CD4-positive, alpha-beta T cell treated with Interleukin-15 for 4 hours (primary cell): ENCODE measurements at places on chromosomes 7 and 10.

GRCh38 chr10:62613424-62613823, 191.1 kb upstream of the ADO start:
- DNase-seq = no peak

DNA sequence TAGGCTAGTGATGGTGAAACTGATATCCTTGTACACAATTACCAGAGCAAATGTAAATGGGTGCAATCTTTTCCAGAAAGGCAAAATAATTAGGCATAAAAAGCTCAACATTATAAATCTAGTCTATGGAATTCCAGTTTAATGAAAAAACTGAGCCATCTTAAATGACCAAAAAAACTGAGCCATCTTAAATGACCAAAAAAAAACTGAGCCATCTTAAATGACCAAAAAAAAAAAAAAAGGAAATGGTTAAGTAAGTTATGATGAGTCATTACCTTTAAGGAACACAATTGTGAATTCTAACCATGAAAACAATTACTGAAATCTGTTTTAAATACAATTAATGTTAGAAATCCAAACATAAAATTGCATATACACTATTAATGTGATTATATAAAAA, 25.3 kb downstream of the USP6NL start:
- DNase-seq = no peak

GRCh38 chr7:41038211-41038610, 664.7 kb downstream of the INHBA start:
- no peak for DNase-seq

DNA sequence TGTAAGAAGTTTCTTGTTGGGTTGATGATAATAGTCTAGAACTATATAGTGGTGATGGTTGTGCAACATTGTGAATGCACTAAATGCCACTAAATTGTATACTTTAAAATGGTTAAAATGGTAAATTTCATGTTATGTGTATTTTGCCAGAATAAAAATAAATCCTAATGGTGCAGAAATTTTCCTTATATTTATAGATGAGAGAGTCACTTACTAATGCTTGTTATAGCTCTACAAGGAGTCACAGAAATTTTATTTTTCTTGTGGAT, 21.1 kb downstream of the SPAG6 start:
- no peak for DNase-seq

DNA sequence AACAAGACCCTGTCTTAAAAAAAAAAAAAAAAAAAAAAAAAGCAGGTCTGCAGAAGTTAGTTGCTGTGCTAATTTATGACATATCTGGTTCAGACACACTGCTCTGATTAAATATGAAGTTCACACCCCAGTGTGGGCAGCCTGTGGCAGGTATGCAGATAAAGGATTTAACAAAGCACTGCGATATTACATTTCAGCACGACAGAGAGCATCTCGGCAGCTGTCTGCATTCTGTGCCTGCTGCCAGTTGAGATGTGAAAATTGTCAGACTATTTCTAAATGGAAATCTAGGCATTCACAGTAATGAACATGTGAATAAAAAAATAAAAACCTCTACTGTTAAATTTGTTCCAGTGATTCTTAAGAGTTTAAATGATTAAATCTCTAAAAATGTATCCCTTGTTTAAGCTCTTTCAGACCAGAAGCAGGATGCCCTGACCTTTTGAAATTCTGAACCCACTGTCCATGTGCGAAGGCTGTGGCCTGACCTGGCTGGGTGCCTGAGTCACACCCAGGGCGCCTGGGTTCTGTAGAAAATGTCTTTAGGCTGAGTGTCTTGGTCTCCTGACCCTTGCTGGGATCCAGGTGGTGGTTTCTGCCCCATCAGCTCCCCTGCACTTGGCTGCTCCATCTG, 272.9 kb downstream of the WDR37 start:
- DNase-seq = no peak

GRCh38 chr7:22093936-22094335, 148.2 kb upstream of the CDCA7L start:
- no peak for DNase-seq

DNA sequence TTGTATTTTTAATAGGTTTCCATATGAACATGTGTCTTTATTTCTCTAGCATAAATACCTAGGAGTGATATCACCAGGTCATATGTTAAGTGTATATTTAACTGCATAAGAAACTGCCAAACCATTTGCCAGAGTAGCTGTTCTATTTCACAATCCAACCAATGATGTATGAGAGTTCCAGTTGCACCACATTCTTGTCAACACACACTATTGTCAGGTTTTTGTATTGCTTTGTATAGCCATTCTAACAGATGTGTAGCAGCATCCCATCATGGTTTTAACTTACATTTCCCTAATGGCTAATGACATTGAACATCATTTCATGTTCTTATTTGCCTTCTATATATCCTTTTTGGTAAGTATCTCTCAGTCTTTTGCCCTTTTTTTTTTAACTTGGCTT, 4.1 kb downstream of the CUZD1 start:
- no peak for DNase-seq

- no peak for DNase-seq
Measured at GRCh38 chr10:20622531-20623211, 274.4 kb downstream of the NEBL start.

DNA sequence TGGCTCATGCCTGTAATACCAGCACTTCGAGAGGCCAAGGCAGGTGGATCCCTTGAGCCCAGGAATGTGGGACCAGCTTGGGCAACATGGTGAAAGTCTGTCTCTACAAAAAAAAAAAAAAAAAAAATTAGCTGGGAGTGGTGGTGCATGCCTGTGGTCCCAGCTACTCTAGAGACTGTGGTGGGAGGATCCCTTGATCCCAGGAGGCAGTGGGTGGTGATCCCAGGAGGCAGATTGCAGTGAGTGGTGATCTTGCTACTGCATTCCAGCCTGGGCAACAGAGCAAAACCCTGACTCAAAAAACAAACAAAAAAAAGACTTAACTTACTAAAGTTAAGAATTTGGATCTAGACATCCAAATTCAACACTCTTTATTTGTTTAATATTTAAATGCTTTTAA, 10.2 kb upstream of the ADO start:
- DNase-seq = no peak

GRCh38 chr7:28008911-28009310, 171.7 kb downstream of the JAZF1 start:
- DNase-seq = no peak

DNA sequence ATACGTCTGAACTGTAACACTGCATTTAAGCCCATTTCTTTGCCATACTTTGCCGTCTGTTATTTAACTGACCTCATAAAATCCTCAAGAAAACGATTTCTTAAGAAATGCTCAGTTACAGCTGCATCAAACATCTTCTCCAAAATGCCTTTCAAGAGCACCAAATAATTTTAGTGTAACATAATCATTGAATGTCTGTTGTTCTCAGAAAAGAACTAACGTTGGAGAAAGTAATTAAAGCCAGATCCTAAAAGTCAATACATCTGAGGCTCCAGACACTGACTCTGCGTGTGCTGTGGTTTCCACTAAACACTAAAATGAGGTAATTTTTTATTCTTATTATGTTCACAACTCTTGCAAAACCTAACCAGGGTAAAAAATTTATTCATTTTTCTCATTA, 63.7 kb upstream of the LRRC17 start:
- no peak for DNase-seq

DNA sequence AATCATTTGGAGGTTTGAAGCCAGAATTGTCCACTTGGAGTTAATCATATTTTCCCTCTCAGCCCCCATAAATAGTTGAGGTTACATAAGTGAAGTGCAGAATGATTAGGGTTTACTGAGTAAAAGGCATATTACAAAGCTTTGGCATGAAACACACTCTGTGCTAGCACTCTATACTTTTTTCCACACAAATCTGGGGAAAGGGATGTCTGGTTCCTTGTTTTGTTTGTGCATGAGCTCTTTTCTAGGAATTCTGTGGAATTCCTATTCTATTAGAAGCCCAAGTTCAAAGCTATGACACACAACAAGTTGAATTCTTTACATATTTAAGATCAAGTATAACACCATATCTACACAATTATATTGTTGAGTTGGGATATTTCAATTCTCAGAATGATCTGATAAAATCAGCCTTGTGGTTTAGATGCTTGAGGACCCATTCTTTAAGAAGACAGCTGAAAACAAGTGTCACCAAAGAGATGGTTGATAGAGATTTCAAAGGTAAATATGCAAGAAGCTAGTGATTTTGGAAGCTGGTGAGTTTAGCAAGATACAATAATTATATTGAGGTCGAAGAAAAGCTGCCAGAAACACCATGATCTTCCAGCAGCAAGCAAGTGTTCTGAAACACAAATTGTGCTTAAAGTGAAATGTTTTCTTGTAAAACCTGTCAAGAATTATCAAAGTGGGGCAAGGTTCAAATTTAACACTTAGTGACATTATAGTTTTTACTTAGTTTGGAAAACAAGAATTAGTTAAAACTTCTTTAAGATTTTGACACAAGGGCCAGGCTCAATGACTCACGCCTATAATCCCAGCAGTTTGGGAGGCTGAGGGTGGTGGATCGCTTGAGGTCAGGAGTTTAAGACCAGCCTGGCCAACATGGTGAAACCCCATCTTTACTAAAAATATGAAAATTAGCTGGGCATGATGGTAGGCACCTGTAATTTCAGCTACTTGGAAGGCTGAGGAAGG, 122.6 kb downstream of the INHBA start:
- DNase-seq = no peak

DNA sequence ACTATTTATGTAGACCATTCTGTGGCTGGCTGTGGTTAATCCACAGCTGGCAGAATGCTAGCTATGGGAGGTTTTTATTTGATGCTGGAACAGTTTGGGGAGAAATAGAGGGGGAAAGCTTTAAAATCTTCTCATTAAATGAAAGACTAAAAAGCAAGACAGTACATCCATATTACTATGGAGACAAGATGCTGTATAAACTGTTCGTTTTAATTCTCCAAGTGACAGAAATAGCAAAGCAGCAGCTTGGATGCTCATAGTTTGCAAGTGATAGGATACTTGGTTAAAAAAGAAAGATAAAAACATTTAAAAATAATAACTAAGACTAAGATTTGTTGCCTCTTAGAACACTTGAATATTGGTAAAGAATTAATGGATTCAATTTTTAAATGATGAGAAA, 304.9 kb upstream of the KAT6B start:
- DNase-seq = no peak

DNA sequence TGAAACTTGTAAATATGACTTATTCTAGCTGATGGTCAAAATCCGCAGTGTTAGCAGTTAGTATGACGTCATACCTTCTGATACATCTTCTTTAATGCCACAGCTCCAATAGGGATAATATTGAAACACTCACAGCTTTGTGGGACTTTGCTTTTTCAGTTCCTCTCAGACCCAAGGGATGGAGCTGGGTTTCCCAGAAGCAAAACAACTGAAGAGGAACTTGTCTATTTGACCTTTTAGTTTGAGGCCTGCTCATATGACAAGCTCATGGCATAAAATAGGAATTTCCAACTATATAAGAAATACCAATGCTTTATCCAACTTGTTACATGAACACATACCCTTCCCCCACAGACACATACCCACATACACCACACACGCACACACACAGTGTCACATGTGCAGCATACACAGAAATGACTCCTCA, 31.6 kb upstream of the C10orf67 start:
- DNase-seq = no peak

DNA sequence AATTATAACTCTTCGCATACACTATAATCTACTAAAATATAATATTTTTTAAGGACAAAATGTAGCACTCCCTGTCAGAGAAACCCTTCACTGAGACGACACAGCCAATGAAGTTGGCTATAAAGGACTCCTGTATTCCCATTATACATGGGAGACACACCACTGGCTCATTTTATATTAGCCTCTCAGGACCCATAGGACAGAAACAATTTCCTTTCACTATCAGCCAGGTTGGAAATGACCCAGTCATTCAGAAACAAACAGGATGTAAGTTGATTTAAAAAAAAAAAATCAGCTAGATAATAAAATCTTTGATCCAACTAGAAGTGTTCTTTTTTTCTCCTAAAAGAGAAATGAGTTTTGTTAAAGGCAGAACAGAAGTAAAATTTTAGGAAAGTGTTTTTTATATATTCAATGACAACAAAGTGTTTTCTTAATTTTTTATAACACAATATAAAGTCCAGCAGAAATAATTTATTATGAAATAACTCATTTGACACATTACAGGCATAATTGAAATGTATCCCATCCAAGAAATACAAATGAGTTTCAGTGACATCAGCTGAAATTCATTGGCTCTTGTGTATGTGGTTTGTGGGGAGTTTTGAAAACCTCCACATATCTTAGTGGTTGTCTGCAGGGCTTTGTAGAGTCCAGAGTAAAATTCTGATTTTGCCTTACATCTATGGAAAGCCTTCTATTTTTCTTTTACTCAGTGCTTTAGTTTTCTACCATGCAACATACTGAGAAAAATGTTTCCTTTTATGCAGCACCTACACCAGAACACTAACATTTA, 64.1 kb downstream of the CTTNBP2 start:
- DNase-seq = no peak

- DNase-seq = no peak
Measured at GRCh38 chr7:1087465-1087814, 473 bp upstream of the GPER1 start.

DNA sequence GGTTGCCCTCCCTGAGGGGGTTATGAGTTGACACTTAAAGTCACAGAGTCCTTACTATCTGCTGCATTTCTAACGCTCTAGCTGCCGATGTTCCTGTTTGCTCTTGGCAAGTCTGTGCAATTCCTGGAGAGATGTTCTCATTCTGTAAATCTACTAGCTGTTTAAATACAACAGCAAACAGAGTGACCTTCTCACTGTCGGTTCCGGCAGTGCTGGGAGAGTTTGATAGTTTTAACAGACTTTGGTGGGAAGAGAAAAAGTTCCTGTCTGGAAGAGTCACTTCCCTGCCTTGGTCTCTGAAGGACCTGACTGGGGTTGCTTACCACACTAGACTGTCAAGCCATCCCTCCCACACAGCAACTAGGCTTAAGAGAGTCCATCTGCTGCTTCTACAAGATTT, 63.3 kb upstream of the ELMO1 start:
- DNase-seq = no peak

DNA sequence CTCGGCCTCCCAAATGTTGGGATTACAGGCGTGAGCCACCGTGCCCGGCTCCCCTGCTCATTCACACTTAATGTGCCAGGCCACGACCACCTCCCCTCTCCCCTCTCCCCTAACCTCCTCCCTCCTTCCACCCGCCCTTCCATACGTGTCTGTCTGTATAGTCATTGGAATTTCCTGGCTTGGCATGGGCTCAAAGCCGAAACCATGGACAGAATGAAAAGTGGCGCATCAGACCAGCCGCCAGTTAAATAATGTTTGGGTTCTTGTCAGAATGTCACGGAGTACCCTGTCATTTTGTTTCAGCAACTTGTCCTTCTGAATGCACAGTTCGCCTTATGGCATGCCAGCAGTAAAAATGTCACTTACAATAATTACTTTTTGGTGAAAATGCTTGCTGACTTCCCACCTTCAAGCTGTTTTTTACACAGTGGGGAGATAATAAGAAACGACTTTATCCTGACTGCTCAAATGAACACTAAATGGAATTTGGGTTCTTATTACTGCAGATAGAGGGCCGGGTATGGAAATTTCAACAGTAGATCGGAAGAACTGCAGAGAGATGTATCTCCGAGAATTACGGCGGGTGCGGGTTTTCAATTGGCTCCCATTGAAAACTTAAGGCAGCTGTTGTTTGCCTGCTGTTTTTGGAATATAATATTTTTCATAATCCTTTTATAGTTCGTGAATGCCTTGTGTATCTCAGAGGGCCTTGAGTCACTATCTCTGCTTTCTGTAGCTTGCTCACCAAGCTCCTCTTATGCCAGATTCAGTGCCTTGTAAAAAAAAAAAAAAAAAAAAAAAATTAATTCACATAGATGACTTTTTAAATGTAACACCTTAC, 65.5 kb upstream of the SH2B2 start:
- no peak for DNase-seq

GRCh38 chr10:58104351-58104751, 163.3 kb downstream of the IPMK start:
- DNase-seq = no peak
